HuH-7 (cell line): ENCODE measurements at places on chromosomes 12 and 14.
A peak's percentile ranks its signal among the peaks of the same experiment; 100 is the strongest.

DNA sequence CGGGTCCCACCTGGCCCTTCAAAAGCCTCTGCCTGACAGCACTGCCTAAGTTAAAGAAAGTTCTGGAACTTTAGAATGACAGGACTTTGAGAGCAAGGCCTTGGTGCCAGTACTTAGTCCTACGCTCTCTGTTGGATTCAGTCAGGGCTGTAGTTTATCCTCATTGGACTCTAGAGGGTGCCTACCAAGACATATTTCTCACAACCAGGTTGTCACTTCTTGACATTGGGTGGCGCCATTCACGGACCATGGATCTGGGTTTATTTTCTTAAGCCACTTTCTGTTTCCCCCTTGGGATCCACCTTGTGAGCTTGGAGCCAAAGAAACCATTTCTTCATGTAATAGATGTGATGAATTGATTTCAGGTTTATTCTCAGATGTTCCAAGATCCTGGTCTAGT, 787.0 kb upstream of the TBX3 start:
- no peak for DNase-seq

- peak; percentile 4 for DNase-seq
Measured at GRCh38 chr14:51157012-51157411, 62.1 kb upstream of the TRIM9 start.

DNA sequence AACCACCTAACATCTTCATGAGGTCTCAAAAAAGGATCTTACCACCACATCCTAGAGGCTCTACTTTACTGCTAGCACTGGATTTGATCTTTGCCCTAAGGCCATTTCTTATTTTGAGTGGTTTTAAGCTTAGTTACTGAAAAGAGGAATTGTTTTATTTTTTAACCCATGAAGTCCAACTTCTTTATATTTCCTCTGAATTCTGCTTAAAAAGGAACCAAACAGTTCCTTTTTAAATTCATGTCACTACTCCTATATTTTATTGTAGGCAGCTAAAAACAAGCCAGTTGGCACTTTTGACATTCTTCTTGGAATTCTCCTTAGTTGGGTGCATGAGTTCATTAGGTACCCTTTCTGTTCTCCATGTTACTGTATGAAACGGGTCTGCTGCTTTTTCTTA, 76.4 kb downstream of the FGD4 start:
- no peak for DNase-seq

GRCh38 chr12:115984616-115985015, 292.9 kb downstream of the MED13L start:
- no peak for DNase-seq

- DNase-seq: no peak
Measured at GRCh38 chr14:30614155-30614554, 8.0 kb upstream of the SCFD1 start.

GRCh38 chr12:124720681-124721500, 142.8 kb downstream of the SCARB1 start:
- no peak for DNase-seq

DNA sequence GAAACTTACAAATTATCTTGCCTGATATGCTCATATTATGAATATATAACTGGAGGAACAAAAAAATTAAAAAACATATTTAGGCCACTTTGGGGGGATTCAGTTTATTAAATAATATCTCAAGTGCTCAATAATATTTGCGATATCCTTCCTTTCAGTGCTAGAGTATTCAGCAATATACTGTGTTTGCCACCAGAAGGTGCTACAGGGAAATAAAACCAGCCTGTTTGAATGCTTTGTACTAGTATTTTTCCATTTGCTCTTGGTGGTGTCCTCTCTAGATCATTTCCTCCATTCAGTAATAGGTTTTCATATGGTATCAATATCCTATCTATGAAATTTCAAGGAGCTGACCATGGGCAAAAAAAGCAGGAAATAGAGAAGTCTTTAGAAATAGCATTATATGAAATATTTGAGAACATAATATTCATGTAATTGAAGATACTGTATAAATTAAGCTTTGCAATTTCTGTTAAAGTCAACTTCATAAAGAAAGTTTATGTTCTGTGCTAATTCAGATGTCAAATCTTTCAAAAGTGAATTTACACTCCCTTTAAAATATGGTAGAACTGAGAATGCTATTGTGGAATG, 106.2 kb upstream of the NAV3 start:
- DNase-seq: peak; percentile 6

- no peak for DNase-seq
Measured at GRCh38 chr14:50985859-50986331, 41.6 kb upstream of the PYGL start.

GRCh38 chr12:75955251-75955650, 76.3 kb downstream of the PHLDA1 start:
- DNase-seq: no peak

DNA sequence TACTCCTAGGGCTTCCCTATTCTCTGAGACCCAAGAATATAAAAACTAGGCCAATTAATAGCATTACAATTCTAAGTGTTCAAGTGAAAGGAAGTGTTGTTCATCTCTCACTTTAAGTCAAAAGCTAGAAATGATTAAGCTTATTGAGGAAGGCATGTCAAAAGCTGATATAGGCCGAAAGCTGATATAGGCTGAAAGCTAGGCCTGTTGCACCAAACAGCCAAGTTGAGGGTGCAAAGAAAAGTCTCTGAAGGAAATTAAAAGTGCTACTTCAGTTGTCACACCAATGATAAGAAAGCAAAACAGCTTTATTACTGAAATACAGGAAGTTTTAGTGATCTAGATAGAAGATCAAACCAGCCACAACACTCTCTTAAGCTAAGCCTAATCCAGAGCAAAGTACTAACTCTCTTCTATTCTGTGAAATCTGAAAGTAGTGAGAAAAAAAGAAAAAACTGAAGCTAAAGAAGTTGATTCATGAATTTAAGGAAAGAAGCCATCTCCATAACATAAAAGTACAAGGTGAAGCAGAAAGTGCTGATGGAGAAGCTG, 68.9 kb downstream of the SLC6A15 start:
- no peak for DNase-seq
